GM12864 (cell line): ENCODE measurements at places on chromosomes 2 and 18.

DNA sequence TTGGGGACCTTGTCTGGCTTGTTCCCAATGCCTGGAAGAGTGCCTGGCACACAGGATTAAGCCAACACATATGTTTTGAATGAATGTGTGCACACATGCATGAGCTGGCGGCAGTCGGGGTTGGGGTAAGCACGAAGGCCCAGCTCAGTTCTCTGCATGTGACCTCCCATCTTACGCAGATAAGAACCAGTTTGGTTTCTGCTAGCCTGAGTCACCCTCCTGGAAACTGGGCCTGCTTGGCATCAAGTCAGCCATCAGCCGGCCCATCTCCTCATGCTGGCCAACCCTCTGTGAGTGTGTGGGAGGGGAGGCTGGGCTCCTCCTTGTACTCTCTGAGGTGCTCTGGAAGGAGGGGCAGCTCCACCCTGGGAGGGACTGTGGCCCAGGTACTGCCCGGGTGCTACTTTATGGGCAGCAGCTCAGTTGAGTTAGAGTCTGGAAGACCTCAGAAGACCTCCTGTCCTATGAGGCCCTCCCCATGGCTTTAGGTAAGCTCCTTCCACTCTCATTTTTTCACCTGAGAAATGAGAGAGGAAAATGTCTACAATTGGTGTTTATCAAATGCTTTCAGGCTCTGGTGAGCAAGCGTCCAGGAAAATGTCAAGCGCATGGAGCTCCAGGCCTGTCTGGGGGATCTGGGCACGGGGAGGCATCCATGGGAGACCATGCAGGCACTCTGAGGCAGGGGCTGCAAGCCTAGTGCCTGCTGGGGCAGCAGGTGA is 9.7 kb upstream of the IL1RN start:
- no peak for DNase-seq

DNA sequence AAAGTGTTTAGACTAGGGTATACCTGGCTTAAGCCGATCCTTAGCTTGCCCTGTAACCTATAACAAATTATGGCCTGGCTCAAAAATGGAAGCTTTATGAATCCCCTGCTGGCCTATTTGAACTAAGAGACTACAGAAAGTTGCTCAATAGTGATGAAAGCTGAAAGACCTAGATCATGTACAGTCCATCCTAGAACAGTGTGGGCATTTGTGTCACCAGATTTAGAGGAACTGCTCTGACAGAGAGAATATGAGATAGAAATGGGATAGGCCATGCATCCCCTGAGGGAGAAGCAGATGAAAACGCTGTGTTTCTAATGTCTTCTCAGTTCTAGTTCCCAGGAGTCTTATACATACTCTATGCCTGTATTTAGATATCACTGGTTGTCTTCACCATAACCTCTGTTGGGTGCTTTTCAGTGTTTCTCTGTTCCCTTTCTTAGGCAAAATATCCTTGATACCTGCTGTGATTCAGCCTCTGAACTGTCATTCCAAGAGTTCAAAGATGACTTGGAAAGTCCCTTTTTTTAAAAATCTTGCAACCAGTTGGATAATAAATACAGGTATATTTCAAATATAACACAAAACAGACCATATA is 246.9 kb upstream of the SLC39A10 start:
- DNase-seq = no peak

- DNase-seq = no peak
Observed at GRCh38 chr2:127139766-127140165, 32.8 kb upstream of the BIN1 start.

DNA sequence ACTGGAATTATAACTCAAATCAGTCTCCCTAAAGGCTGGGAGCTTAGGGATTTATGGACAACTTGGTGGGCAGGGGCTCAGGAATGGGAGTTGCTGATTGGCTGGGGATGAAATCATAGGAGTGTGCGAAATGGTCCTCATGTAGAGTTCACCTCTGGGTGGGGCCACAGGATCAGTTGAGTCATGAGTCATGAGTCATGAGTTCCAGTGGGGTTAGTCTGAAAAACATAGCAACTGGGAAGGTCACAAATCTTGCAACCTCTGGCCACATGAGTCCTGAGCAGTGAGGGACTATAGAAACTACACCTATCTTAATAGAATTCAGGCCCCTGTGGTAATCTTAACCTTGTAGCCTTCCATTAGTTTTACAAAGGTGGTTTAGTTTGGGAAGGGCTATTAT is 383.3 kb downstream of the RBM43 start:
- no peak for DNase-seq

- DNase-seq = no peak
Observed at GRCh38 chr2:196503398-196503797, 136.1 kb upstream of the CCDC150 start.

DNA sequence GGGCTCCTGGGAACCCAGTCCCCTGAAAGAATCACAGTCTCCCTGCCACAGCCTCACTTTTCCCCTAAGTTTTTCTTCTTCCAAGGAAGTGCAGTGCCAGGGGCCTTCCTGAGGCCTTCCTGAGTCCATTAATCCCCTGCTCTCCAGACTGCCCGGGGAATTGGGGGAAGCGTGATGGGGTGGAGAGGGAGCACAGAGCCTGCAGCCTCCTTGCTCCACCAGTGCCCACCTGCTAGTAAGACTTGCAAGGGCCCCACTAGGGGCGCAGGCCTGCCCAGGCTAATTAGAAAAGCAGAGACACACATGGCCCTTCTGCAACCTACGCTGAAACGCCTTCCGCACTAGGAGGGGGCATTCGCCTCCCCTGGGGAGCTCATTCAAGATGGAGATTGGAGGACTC is 110.6 kb downstream of the MRO start:
- DNase-seq = no peak
